ENCODE measurements at places on chromosomes 1 and 21. TPM values are rescaled to one million over a fixed set of nuclear protein-coding genes. Genes with fewer than 3 reads are reported as not detected.

Gene SEMA4A
- total RNA-seq: 0.29 TPM

Gene CCDC17
- total RNA-seq: 1.1 TPM

DNA sequence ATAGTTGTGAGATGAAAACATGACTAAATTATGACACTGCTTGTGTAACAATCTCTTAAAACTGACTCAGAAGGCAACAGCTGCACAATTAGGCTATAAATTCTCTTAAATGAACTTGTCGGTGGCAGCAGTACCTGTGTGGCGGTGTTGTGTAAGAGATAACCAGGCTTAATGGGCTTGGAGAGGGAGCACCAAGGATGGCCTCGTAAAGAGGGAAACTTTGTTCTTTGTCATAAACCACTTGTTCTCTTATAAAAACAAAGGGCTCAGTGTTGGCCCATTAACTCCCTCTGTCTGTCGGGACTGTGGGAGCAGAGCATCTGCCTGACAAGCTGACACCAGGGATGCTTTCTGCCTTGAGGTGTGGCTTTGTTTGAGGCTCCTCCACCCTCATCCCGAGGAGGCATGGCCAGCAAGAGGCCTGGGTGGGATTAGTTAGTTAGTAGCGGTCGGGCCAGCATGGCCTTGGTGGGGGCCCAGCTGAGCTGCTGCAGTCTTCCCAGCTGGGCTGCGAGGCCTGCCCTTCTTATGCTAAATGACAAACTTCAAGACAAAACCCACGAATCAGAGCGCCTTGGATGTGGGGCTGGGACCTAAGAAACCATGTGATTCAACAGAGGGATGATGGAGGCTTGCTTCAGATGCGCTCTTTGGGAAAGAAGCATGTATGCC, 171.4 kb downstream of the CAMTA1 start:
- no peak for DNase-seq

DNA sequence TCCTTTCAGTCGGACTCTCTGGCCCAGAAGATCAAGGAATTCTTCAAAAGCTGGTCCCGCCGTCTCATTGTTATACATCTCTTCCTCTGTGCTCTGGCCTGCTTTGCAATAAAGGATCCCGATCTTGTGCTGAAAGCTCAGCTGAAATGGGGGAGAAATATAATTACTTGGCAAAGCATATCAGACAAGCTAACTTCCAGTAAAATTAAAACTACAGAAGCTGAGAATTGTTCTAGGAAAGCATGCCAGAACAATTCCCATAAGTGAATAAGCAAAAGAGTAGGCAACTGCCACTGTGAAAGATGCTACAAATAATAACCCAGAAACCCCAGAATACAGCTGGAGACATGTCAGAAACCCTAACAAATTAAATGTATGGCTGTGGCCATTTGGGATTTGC, 146.1 kb downstream of the SIPA1L2 start:
- DNase-seq: no peak

GRCh38 chr1:198171667-198172540, 15.1 kb downstream of the NEK7 start:
- DNase-seq: no peak

- no peak for DNase-seq
Observed at GRCh38 chr1:59279645-59280044, 17.2 kb upstream of the FGGY start.

- DNase-seq: no peak
Observed at GRCh38 chr1:26839339-26839722, 12.8 kb downstream of the ZDHHC18 start.

DNA sequence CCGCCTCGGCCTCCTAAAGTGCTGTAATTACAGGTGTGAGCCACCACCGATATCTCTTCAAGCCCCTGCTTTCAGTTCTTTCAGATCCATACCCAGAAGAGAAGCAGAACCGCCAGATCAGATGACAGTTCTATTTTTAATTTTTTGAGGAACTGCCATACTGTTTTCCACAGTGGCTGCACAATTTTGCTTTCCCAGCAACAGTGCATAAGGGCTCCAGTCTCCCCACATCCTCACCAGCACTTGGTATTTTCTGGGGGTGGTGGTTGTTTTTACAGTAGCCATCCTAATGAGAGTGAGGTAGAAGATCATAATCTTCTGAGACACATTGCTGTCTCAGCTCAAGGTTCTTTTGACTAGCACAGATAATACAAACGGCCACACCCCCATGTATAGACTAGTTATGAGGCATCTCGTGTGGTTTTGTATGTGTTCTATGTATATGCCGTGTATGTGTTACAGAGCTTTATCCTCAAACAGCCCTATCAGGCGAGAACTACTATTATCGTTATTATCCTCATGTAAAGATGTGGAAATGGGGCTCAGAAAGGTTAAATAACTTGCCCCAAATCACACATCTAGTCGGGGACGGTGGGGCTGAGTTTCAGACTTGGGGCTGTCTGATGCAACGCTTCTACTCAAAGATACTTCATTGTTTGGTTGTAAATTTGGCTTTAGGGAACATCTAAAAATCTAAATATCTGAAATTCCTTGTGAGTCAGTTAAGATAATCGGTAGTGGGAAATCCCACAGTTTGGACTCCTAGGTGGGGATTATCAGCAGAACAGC, 12.0 kb downstream of the FHAD1 start:
- DNase-seq: no peak

DNA sequence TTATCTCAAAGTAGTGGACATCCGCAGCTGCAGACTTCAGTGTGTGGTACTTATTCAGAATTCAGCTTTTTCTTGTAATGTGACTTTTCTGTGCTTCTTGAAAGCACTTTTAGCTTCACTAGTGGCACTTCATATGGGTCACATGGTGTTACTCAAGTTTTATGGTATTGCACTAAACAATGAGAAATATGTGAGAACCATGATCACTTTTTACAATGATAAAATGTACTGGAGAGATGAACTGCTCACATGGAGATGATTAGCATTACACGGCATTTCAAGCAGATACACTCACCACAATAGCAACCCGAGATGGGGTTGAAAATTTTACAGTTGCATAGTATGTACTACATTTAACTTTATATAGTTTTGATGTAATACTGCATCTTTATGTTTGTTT, 40.1 kb upstream of the GPR52 start:
- DNase-seq: no peak

All from Daoy (cell line).